Stimulated activated CD8-positive, alpha-beta memory T cell treated with anti-CD3 and anti-CD28 coated beads, Interleukin-15, amount 100 ng/mL, for 1 hour (primary cell): ENCODE measurements at places on chromosomes 1 and 21.

- no peak for DNase-seq
Observed at GRCh38 chr1:174689524-174689923, 241.8 kb downstream of the GPR52 start.

- DNase-seq = no peak
Observed at GRCh38 chr1:201678264-201679101, 139.6 kb downstream of the NAV1 start.

GRCh38 chr1:97864615-97865014 lies 56.2 kb downstream of the DPYD start:
- no peak for DNase-seq

- DNase-seq = no peak
Observed at GRCh38 chr1:36257375-36257767, 33.1 kb downstream of the THRAP3 start.

DNA sequence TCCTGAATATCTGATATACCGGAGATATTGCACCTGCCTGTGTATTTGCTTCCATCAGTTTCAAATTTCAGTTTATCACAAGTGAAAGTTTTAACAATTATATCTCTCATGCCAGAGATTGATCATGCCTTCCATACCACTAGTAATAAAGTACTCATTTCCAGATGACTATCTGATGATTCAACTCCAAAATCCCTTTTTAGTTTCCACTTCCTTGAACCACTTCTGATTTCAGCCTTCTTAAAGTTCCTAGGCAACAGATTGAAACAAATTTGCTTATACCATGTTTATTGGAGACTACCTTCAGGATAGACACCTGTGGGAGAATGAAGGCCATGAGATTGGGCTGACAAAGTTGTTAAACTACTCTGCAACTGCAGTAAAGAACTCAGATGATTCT lies 21.5 kb upstream of the COL11A1 start:
- no peak for DNase-seq

- DNase-seq = no peak
Observed at GRCh38 chr1:36481091-36481490, 1.6 kb downstream of the CSF3R start.

DNA sequence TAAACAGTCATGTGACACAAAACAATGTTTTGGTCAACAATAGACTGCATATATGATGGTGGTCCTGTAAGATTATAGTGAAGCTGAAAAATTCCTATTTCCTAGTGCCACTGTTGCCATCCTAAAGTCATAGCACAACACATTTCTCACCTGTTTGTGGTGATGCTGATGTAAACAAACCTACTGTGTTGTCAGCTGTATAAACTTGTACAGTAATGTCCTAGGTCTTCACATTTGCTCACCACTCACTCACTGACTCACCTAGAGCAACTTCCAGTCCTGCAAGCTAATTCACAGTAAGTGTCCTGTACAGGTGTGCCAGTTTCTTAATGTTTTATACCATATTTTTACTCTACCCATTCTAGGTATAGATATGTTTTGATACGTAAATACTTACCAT lies 326.1 kb upstream of the USP24 start:
- no peak for DNase-seq

GRCh38 chr1:56551691-56552090 lies 27.7 kb downstream of the PLPP3 start:
- DNase-seq = no peak

- DNase-seq = no peak
Observed at GRCh38 chr1:156136970-156137483, 16.4 kb upstream of the SEMA4A start.

DNA sequence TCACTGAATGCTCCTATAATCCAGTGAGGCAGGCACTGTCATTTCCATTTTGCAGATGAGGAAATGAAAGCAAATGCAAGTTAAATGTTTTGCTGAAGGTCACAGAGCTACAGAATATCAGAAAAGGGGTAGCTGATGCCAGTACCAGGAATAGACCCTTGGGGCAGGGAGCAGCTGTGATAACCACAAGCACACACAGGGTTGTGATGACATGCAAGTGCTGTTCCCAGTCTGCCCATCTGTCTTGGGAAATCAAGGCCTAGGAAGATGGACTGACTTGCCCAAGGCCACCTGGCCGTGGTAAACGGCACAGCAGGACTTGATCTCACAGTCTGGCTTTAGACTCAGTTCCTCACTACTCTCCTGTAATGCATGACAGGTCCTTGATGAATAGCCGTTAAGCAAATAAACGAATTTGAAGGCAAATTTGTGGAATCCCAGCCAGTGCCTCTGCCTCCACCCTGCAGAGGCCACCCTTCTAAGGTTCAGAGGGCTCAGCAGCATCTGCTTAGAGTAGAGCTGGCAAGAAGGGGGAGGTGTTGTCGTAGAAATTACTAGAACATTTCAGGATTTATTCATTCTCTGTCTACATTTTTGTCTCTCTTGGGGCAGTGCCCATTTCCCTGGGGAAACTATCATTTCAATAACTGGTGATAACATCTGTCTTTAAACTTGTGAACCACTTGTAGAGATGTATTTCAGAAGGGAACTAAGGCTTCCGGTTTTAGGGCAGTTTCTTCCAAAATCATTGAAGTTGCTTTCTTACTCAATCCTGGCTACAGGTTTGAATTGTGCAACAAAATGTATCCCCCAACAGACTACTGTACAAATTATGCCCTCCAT lies 53.2 kb upstream of the MRPS6 start:
- DNase-seq = no peak

- DNase-seq = no peak
Observed at GRCh38 chr21:44425307-44425894, 29.9 kb upstream of the LRRC3 start.

GRCh38 chr21:37537391-37537996 lies 170.9 kb downstream of the DYRK1A start:
- DNase-seq = no peak

DNA sequence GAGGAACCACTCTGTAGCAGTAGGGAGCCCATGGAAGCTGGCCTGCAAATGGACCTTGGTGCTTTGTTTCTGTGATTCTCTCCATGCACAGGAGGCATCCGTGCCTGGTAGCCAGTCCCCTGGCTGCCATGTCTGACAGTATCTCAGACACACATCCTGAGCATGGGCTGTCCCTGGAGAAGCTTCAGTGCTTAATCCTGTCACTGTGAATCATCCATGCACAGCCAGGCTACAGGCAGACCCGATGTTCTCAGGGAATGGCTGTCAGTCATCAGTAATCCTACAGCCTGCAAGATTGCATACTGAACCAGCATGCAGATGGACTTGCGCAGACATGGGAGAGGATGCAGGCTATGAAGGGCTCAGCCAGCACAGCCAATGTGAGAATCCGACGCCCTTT lies 606.3 kb upstream of the PLXNA2 start:
- no peak for DNase-seq

GRCh38 chr1:204081791-204082513 lies 9.0 kb downstream of the SOX13 start:
- DNase-seq = no peak

- no peak for DNase-seq
Observed at GRCh38 chr21:43308101-43308814, 118.7 kb downstream of the SIK1 start.

- no peak for DNase-seq
Observed at GRCh38 chr1:54846301-54846700, 40.7 kb downstream of the DHCR24 start.

GRCh38 chr1:36529769-36530260 lies 47.1 kb upstream of the CSF3R start:
- no peak for DNase-seq

- no peak for DNase-seq
Observed at GRCh38 chr21:46060596-46061061, 37.3 kb upstream of the COL6A2 start.

- no peak for DNase-seq
Observed at GRCh38 chr1:116666187-116667077, 1.1 kb downstream of the IGSF3 start.

GRCh38 chr1:29179641-29180184 lies 2.0 kb downstream of the SRSF4 start:
- DNase-seq = no peak

- DNase-seq = no peak
Observed at GRCh38 chr21:16419188-16419921, 689.6 kb downstream of the USP25 start.

- no peak for DNase-seq
Observed at GRCh38 chr1:65924471-65924870, 131.8 kb downstream of the PDE4B start.

GRCh38 chr1:62809788-62810187 lies 25.9 kb downstream of the ATG4C start:
- DNase-seq = no peak

DNA sequence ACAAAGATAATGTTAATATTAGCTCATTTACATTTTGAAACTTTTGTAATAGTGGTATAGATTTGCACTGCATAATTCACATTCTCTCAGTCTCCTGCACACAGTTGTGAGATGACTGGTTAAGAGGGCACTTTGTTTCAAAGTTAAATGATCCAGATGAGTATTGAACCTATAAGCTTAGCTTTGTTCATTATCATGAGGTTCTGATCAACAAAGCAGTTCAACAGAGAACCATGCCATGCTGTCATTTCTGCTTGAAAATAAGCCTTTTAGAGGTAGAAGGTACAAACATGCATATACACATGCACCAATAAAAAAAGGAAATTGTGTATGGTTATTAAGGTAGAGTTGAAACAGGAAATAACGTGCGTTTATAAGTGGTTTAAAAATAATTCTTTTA lies 4.8 kb downstream of the RAP1A start:
- no peak for DNase-seq

GRCh38 chr1:76577525-76578185 lies 289.6 kb upstream of the ST6GALNAC5 start:
- DNase-seq = no peak

GRCh38 chr1:24704411-24705259 lies 40.6 kb upstream of the CLIC4 start:
- DNase-seq = no peak

DNA sequence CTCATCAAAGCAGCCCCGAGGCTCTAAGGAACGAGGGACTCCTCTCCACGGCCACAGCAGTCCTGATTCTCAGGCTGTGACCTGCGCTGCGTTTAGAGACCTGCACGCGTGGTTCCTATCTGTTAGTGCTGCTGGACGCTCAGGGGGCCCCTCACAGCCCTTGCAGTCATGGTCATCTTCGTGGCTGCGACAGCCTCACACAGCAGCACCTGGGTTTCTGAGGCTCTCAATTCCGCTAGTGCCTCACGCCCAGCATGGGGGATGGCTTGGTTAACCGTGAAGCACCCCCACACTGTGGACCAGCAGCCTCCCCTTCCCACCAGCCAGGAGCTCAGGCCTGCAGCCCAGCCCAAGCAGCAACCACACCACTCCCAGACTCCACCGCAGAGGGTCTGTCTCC lies 7.8 kb downstream of the MORN1 start:
- DNase-seq = no peak

- no peak for DNase-seq
Observed at GRCh38 chr1:150761801-150762200, 3.8 kb downstream of the CTSS start.

GRCh38 chr1:228392111-228392936 lies 14.3 kb downstream of the TRIM11 start:
- DNase-seq = no peak

DNA sequence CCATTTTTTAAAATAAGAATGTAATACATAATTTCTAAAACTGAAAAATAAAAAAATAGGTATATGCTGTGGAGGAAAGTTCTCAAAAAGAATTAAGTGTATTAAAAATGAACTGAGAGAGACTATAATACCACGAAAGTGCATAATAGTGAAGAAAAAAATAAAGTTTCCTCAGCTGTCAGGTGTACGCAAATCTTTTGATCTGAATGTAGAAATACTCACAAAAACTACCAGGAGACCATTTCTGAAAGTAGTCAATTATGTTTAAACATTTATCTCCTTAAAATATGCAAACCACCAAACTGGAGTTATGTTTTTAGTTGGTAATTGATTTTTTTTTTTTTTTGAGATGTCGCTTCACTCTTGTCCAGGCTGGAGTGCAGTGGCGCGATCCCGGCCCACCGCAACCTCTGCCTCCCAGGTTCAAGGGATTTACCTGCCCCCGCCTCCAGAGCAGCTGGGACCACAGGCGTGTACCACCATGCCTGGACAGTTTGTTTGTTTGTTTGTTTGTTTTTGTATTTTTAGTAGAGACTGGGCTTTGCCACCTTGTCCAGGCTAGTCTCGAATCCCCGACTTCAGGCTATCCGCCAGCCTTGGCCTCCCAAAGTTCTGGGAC lies 1169.2 kb upstream of the B3GALT2 start:
- no peak for DNase-seq

GRCh38 chr1:5854754-5855153 lies 137.5 kb downstream of the NPHP4 start:
- DNase-seq = no peak

- DNase-seq = no peak
Observed at GRCh38 chr1:190168116-190168892, 309.4 kb downstream of the BRINP3 start.

DNA sequence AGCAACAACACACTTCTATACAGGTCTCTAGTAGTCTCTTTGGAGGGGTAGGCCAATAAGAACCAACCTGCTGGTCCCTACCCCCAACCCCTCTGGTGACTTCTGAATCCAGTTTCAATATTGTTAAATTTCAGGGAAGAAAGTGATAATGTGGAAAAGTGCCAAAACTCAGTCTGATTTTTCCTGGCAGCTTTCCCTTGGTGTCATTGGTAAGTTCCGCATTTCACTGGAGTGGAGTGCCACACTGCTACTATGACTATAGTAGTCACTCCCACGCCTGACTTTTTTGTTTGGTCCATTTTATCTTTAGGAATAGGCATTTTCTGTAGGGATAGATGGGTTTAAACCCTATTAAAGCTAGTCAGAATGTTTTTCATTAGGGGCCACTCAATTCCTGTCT lies 5.7 kb upstream of the ARID1A start:
- no peak for DNase-seq

DNA sequence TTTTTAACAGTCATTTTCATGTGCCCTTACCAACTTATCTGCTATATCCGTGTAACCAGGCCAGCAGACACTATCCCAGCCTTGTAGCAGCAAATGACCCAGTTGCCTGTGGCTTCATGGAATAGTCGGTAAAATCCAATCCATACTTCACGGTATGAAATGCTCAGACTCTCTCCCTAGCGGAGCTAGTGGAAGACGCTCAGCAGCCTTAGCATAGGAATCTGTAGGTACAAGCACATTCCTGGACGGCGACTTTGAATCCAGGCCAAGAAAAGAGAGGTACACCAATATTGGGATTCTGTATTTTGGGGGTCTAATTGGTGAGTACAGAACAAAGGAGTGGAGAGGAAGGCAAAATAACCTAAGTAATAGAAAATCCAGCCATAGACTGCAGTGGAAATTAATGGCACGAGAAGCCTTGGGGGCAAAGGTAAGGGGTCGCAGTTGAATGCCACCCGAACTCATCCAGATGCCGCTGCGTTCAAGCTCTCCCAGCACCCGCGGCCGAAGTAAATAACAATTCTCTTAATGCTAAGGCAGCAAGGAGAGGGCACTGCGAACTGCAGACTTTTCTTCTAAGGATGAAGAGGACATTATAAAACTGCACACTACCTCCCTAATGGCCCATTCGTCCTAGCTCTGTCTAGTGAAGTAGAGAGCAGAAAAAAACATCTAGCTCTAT lies 17.7 kb upstream of the TBX15 start:
- DNase-seq = no peak

DNA sequence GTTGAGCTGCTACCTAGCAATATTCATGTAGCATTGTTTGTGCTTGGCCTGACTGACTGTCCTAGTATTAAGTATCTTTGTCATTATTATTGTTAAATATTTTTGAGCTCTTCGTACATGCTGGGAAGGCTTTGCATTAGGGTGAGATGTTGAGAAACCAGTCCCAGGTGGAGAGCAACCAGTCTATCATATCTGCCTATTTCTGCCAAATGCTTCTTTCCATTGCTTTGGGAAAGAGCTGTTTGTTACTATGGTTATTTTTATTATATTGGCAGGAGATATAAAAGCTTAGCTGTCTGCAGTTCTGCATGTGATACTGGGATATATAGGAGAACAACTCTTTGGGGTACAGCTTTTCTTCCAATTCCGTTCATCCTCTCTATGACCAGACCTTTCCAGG lies 85.1 kb downstream of the CLDN17 start:
- no peak for DNase-seq
